ENCODE measurements at places on chromosomes 11 and 22. TPM values are rescaled to one million over a fixed set of nuclear protein-coding genes. Genes with fewer than 3 reads are reported as not detected.

DNA sequence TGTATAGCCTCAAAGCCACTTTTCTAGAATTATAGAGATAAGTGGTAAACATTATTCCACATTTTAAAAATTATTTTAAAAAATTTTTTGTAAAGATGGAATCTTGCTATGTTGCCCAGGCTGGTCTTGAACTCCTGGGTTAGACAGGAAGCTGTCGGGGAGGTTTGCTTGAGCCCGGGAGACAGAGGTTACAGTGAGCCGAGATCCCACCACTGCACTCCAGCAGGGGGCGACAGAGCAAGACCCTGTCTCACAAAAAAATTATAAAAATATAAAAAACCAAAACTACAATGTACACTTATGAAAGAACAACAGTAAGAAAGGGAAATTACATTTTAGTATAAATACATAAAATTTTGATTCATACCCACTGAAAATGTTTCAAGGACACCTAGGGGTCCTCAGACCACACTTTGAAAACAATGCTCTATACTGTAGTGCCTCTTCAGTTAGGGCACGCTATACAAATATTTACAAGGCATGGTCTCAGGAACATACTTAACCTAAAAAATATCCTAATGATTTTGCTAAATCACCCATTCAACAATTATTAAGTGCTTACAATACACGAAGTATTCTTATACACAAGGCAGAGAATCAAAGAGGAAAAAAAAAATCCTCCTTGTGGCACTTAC, 111.2 kb downstream of the MRTFA start:
- no peaks in the 10 kb centered on the region for H3K4me1 ChIP-seq
- no peak overlapping the region for H3K4me3 ChIP-seq
- peak; percentile 80 for DNase-seq
- no peaks in the 10 kb centered on the region for H3K36me3 ChIP-seq
- no peaks in the 10 kb centered on the region for H3K27me3 ChIP-seq
- H3K27ac ChIP-seq = no peak overlapping the region

GRCh38 chr11:24773322-24773721, 276.5 kb downstream of the LUZP2 start:
- no peaks in the 10 kb centered on the region for H3K27me3 ChIP-seq
- no peak for DNase-seq
- H3K4me3 ChIP-seq = no peak overlapping the region
- H3K27ac ChIP-seq = no peak overlapping the region
- no peaks in the 10 kb centered on the region for H3K4me1 ChIP-seq
- H3K36me3 ChIP-seq = no peaks in the 10 kb centered on the region

GRCh38 chr11:3807909-3808860, at the start of gene PGAP2:
PGAP2 (plus strand) TSS chr11:3808560; CDS start chr11:3811260, 2,700 bp downstream.
- peak within 1 kb of the TSS; percentile 77 for H3K27ac ChIP-seq
- DNase-seq = peak; percentile 87
- H3K27me3 ChIP-seq = no peaks in the 10 kb centered on the region

GRCh38 chr11:64989416-64989815, 7.4 kb downstream of the BATF2 start:
- H3K27ac ChIP-seq = peak overlapping the region; percentile 73
- no peaks in the 10 kb centered on the region for H3K27me3 ChIP-seq
- no peaks in the 10 kb centered on the region for H3K36me3 ChIP-seq
- peaks cover 15% of the 10 kb centered on the region for H3K4me1 ChIP-seq
- peak overlapping the region; percentile 14 for H3K4me3 ChIP-seq

GRCh38 chr11:101872171-101872882, 42.5 kb upstream of the CEP126 start:
- H3K27ac ChIP-seq = no peak overlapping the region
- no peak for DNase-seq
- H3K36me3 ChIP-seq = no peaks in the 10 kb centered on the region
- no peaks in the 10 kb centered on the region for H3K27me3 ChIP-seq
- H3K4me1 ChIP-seq = no peaks in the 10 kb centered on the region
- H3K4me3 ChIP-seq = no peak overlapping the region

MMP13 gene
- total RNA-seq = not detected

Measured in Peyer's patch (tissue), 4 donors.